ENCODE measurements at places on chromosomes 3 and 15.

GRCh38 chr15:29818141-29818540 lies 4.1 kb downstream of the TJP1 start:
- no peak for DNase-seq

DNA sequence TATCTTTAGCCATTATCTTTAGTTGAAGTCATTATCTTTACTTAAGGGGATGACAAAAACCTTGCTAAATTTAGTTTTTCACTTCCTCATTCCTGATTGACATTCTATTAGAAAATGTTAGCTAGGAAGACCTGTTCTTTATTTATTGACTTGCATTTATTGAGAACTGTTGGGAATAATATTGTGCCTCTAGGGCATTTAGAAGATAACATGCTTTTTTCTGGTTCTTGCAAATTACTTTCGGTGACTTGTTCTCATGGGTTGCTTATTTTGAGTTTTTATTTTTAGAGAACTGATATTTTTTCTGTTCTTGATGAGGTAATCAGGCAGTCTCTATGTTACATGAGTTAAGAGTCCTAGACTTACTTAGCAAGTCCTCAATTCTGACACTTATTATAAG lies 48.3 kb upstream of the CTDSPL start:
- no peak for DNase-seq

DNA sequence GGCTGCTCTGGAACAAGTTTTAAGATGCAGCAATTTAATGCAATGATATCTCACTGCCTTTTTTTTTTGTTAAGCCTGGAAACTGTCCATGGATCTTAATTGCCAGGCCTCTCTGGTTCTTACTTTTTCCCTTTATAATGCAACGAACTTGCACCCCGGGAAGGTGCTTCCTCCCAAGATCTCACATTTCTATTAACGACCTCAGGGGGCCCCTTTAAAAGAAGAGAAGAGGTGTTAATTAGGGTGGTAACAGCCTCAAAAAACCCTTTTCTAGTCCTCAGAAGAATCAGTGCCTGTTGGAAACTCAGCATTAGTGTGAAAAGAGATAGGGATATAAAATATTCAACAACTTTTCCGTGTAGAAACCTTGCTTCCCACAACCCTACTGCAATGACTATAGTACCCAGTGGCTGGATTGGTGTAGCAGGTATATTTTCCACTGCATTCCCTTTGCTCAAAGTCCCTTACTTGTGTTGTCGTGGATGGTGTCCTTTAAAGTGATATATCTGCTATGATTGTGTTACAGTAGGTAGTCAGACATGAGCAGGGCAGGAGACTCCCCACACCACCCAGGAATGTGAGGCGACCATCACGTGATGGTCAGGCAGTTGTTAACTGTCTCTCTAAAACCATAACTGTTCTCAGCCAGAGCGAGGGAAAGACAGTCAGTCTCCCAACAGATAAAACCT lies 121.8 kb downstream of the CTNNB1 start:
- DNase-seq = no peak

DNA sequence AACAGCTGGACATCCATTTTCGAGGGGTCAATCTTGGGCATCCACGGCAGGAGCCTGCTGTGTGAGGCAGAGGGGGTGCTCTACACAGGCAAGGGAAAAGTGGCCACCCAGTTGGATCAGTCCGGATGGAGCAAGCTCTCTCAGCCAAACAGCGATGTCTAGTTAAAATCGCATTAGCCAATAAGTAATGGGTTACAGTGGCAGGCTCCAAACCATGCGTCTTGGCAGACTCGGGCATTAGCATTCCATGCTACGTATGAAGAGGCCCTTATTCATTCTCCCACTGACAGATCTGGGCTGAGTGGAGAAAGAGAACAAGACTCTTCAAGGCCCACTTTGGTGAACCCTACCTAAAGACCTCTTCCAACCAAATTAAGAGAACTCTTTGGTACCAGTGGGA lies 49.3 kb downstream of the CCNB2 start:
- DNase-seq = no peak

DNA sequence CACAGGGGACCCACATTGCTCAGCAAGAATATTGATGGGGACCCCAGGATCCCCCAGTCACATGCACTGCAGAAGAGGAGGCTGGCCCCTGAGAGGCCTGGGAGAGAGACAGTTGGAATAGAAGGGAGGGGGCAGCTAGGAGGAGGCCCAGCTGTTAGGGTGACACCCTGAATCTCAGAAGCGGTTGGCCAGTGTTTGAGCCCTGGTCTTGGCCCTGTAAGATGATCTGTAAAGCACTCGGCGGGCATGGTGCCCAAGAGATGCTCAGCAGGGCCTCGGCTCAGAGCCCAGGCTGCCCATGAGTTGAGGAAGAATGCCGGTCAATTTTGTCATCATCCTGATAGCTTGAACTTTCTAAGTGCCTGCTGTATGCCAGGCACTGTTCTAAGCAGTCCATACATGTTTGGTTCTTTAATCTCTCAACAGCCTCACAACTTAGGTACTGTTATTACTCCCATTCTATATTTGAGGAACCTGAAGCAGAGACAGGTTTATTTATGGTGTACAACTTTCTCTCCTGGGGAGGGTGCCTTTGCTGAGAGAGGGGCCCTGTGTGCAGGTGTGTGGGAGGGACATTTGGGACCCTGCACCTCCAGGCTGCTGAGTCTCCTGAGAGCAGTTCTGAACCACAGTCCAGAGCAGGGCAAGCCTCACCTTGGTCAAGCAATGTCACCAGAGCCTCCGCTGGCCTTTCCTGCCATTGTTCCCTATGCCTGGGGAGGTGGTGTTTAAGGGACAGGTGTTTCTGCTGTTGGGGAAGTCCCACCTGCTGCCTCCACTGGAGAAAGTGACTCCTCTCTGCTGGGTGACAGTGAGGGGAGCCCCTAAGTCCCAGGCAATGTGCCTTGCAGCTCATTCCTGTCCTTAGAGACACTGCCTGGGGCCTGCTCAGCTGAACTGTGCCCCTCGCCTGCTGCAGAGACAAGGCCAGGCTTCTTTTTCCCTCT lies 26.0 kb downstream of the SLC6A6 start:
- peak; percentile 17 for DNase-seq

- no peak for DNase-seq
These were observed 6.9 kb downstream of the IGDCC3 start for GRCh38 chr15:65370885-65371284.

DNA sequence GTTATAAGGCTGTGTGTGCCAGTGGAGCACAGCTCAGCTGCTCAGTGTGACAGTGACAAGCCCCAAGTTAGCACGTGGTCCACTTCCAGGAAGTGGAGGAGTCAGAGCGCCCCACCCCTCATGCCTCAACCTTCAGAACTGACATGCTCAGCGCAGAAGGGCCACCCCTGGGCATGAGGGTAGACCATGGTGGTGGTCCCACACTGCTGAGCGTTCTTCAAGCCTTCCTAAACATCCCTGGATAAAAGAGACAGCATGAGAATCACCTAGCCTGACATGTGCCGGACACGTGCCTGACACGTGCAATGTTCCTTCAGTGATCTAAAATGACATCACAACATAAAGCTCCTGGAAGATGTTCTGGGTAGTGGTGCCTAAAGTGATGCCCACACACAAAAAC lies 16.8 kb downstream of the ATP10A start:
- no peak for DNase-seq

DNA sequence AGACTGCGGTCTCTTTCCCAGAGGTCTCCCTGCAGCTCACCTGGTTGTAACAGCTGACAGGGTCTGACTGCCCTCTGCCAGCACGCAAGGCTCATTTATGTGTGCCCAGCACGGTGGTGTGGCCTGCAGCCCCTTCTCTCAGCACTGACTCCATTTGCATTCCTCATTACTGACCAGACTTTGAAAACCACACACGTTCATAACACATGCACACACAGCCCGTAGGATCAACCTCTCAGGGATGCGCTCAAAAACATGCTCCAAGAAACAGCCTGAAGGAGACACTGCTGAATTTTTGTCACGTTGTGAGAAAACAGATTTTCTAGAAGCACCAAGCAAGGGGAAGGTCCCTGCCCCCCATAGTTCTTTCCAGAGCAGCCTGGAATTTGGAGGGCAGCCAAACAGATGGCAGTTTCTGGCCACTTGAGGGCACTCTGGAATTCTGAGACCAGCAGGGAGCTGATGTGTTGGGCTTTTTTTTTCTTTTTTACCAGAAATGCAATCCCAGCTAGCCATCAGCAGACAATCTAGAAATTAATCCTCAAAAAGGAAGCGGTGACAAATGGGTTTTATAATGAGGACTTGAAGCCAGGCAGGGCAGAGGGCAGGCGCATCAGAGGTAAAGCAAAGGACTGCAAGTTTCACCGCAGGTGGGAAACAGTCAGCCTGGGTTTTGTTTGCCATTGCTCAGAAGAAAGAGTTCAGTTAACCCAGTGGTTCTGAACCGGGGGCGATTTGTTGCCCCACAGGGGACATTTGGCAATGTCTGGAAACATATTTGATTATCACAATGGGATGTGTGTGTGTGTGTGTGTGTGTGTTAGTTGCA lies 170.5 kb upstream of the PROK2 start:
- DNase-seq = no peak

GRCh38 chr3:127698691-127699415 lies 26.1 kb downstream of the ABTB1 start:
- no peak for DNase-seq
